Stimulated activated CD8-positive, alpha-beta memory T cell treated with anti-CD3 and anti-CD28 coated beads, Interleukin-2, amount 100 ng/mL, for 48 hours (primary cell): ENCODE measurements at places on chromosomes 3 and 15.

DNA sequence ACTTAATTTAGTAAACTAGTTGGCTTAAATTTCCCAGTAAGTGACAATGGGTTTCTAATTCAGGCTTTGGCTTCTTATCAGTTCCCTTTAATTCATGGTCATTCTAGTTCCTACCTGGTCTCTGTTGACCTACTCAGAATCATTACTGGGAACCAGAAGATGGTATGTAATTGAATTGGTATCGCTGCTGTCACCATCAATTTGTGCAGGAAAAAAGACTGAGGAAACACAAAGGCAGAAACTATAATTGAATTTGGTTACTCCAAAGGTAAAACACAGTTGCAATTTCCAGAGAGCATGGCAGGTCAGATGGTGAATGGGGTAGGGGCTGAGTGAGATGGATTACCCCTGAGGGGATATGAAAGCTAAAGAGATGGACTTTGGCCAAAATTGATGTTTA lies 226.5 kb upstream of the GAP43 start:
- DNase-seq: no peak

DNA sequence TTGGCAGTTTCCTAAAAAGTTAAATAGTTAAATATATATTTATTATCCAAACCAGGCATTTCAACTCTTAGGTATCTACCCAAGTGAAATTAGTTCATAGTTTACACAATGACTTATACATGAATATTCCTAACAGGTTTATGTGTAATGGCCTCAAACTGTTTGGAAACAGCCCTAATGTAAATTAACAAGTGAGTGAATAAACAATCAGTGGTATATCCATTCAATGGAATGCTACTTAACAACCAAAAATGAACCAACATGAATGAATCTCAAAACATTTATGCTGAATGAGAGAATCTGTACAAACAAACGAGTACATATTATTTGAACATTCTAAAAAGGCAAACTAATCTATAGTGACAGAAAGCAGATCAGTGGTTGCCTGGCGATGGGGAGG lies 33.5 kb downstream of the PRTG start:
- no peak for DNase-seq

DNA sequence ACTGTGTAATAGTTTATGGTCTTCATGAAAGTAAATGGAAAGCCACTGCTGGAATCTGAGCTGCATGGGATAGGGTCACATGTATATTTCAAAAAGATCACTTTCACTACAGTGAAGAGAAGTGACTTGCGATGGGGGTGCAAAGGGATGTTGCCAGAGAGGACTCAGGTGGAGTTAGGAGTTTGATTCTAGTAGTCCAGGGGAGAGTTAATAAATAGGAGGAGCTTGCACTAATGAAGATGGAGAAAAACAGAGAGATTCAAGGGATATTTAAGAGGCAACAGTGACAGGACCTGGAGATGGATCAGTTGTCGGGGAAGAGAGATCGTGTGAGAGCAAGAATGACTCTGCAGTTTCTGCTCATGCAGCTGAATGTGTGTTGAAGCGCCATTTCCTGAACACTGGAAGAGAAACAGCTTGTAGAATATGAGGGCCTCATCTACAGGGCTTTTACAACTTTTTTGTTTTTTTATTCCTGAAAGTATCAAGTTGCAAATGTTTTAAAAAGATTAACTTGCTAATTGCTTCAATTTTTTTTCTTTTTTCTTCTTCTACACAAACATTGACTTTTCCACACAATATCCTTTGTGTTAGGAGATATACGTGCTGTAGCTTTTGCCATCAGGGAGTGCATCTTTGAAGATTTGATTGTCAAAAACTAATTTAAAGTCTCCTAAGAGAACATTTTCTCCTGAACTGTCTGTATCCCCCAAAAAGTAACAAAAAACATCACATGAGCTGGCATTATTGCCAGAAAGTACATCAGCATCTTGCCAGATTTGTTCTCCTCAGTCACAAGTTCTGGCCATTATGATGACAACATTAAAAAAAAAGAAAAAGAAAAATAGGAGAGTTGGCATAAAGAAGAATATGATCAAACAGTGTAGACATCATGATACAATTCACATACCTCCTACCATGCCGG lies 37.5 kb downstream of the SETMAR start:
- no peak for DNase-seq

DNA sequence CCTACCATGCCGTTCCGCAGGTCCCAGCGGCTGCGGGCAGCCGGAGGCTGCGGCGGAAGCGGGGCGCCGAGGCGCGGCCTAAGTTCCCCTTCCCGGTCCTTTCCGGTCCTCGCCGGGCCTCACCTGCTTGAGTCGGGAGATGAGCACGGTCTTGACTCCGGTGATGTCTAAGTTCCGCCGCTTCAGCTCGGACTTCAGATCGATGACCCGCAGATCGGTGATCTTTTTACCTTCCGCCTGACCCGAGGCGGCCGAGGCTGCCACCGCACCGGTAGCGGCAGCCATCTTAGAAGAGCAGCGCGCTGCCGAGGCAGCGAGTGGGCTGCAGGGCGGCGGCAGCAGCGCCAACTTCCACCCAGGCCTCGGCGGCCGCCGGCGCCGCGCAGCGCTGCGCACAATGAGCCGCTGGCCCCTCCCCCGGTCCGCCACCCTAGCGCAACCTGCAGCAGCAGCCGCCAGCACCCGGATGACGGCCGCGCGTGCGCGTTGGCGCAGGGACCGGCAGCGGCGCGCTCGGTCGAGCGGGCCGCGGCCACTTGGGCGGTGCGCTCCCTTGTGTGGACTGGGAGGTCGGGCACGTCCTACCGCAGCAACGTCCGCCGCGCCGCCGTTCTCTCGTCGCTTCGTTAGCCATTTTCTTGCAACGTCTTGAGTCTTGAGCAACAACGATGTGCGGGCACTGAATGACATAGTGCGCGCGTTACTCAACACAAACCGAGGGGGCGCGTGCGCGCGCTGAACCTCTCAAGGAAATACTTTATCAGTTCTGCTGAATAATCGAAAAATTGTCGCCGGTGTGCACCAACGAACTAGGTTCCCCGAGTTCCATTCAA lies at the start of gene SLTM:
SLTM (minus strand) TSS at position 399 of the 833 bp plus-strand sequence; CDS start at position 285, 114 bp downstream.
- DNase-seq: peak; percentile 90

DNA sequence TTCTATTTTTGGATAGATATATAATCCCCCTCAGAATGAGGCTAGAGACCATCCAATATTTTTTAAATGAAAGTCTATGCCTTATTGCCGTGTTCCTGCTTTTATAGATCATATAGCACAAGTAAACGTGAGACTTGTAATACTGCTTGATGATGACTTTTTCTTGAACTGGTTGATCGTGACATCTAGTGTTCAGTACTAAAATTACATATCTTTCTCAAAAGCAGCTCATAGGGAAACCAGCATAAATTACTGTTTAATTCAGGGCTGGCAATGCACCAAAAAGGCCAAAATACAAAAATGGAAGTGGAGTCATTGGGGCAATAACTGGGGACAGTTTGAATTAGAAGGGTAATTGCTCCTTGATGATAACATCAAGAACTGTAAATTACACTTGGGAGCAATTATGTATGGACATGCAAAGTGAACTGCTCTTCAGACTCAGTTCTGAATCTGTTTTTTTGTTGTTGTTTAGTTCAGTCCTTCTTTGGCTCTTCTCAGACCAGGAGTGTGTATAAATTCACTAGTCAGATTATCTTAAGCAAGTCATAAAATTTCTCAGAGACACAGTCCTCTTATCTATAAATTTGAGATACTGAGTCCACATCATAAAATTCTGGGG lies 325.3 kb downstream of the THSD4 start:
- no peak for DNase-seq

DNA sequence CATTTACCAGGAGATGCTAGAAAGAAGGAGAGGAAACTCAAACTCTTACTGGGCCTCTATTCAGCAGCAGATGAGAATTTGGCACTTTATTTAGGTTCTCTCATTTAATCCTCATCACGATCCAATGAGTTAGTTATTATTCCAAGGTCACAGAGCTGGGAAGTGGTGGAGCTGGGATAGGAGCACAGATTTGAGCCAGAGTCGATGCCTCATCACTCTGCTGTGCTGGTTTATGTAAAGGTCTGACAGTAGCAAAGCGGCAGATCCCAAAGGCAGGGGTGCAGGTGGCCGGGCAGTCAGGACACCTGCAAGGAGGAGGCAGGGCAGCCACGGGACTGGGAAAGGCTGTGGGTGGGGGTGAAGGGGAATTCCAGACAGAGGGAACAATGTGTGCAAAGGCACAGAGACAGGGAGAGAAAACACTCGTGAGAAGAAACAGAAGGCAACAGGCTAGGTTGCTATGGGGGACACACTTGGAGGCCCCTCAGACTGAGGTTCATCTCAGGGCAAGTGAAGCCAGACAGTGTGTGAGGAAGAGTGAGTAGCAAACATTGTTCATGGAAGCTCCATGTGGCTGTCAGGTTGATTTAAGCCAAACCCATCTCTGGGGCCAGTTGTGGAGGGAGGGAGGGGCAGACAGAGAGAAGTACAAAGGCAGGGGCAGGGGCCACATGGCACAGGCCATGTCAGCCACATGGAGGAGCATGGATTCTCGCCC lies 26.8 kb downstream of the RAB6B start:
- DNase-seq: no peak

GRCh38 chr3:185361920-185362319 lies 1.0 kb upstream of the MAP3K13 start:
- DNase-seq: no peak

DNA sequence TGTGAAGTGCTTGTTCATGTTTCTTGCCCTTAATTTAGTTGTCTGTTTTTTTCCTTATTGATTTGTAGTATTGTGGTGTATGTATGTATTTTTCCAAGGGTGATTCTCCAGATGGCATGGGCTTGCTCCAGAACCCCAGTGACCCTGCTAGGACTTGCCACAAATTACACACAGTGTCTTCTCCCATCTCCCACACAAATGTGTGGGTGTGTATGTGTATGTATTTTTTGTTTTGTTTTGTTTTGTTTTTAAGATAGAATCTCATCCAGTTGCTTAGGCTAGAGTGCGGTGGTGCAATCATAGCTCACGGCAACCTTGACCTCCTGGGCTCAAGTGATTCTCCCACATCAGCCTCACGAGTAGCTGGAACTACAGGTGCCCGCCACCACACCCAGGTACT lies 36.2 kb upstream of the ARID3B start:
- no peak for DNase-seq

GRCh38 chr3:147113293-147114044 lies 292.9 kb downstream of the ZIC4 start:
- DNase-seq: no peak

GRCh38 chr15:98113327-98113726 lies 152.8 kb downstream of the ARRDC4 start:
- no peak for DNase-seq

DNA sequence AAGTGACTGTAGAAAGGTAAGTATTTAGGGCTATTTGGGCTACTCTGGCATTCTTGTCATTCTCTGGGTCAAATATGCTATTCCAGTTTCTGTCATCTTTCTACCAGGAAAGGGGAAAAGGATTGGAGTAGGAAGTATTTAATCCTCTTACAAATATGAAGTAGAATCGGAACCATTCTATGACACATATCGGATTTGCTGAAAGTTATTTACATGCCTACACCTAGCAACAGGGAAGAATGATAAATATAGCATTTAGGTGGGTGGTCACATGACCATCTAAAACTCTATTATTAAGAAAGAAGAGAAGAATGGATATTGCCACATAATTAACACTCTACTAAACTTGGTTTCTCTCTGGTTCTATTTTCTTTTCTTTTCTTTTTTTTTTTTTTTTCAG lies 1353.1 kb downstream of the ZPLD1 start:
- DNase-seq: no peak

- no peak for DNase-seq
These were observed 177.9 kb downstream of the CDIN1 start for GRCh38 chr15:36757189-36757814.

DNA sequence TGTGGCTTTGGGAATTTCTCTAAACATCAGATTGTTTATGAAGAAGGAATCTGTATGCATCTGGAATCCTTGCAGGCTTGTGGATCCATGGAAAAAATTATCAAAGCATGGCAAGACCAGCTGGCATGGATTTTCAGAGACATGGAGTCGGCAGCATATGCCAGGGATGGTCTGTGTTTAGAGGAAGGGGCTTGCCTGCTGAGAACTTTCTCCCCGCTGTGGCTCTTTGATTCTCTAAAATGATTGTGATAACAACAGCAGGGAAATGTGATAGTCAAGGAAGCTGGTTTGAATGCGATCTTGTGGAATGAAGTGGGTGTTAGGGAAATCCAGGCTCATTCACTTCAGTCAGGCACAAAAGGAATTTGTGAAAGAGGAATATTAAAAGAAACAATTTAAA lies 245.7 kb upstream of the THRB start:
- DNase-seq: no peak
